ENCODE measurements at places on chromosomes 2 and 18.

GRCh38 chr2:84187258-84187657 lies 271.8 kb downstream of the SUCLG1 start:
- DNase-seq, result no peak

GRCh38 chr2:190984595-190984994 lies 29.4 kb downstream of the STAT1 start:
- DNase-seq, result no peak

GRCh38 chr2:206083602-206084438 lies 2.2 kb downstream of the INO80D start:
- DNase-seq, result peak; percentile 42

- peak; percentile 66 for DNase-seq
Measured at GRCh38 chr18:37391698-37392548, 173.7 kb downstream of the CELF4 start.

DNA sequence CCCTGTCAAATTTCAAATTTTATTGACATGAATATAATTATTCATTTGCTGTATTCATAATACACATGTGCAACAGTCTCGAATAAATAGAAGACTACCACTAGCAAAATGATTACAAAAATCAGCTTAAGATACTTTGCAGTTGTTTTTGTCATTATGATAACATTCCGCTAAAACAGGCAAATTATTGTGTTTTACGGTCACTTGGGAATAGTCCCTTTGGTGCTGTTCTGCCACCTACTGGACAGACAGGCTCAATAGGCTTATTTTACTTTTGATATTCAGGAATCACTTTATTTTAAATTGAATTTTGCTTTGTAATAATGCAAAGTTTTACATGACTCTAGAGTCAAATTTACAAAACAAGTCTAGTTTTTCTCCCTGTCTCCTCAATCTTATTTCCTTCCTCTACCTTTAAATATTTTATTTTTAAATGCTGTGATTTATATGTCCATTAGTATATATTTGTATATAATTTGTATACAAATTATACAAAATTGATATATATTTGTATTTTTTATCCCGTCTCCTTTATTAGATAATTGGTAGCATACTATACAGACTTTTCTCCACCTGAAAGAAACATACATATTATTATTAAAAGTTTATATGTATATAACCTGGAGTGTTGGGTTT lies 456.3 kb downstream of the DLGAP1 start:
- no peak for DNase-seq

DNA sequence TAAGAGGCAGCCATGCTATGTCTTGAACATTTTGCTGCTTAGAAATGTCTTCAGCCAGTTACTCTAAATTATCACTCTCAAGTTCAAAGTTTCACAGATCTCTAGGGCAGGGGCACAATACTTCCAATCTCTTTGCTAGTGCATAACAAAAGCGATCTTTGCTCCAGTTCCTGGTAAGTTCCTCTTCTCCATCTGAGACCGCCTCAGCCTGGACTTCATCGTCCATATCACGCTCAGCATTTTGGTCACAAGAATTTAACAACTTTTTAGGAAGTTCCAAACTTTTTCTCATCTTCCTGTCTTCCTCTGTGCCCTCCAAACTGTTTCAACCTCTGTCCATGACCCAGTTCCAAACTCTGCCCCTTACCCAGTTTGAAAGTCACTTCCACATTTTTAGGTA lies 8.8 kb upstream of the SLC35F5 start:
- DNase-seq, result no peak

DNA sequence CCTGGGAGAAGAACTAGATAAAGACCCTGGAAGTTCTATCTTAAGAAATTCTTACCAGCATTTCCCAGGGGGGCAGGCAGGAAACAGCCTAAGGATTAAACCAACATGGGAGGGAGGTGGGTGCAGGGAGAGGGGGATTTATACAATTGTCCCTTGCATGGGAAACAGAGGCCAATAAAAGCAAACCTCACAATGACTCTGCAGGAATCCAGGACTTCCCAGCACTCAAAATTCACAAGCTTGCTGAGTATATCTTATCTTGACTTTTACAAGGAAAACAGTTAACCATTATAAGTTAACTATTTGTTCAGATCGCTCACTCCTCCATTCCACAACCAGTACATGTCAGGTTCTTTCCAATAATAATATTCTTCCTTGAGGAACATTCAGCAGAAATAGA lies 241.3 kb downstream of the MREG start:
- no peak for DNase-seq
